ENCODE measurements at places on chromosomes 11 and 22.

- no peak for DNase-seq
Measured at GRCh38 chr22:24055283-24055682, 44.2 kb downstream of the CABIN1 start.

- DNase-seq: no peak
Measured at GRCh38 chr11:131763193-131763890, 392.9 kb downstream of the NTM start.

DNA sequence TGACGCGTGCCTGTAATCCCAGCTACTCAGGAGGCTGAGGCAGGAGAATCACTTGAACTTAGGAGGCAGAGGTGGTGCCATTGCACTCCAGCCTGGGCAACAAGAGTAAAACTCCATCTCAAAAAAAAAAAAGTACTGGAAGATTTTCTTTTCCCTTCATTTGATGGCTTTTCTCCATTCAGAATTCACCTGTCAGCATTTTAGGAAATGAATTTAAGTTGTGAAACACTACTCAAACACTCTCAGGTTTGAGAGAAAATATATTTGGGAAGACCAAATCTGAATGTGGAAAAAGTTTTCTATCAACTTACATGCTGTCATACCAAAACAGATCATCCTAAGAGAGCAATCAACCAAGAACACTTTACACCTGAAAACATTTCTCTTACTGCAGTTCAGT is 2.7 kb downstream of the EIF4ENIF1 start:
- no peak for DNase-seq

- peak; percentile 60 for DNase-seq
Measured at GRCh38 chr11:45771193-45771565, 33.8 kb upstream of the SLC35C1 start.

- no peak for DNase-seq
Measured at GRCh38 chr11:22690871-22691270, 24.5 kb downstream of the GAS2 start.

- no peak for DNase-seq
Measured at GRCh38 chr11:32080361-32080980, 10.4 kb upstream of the RCN1 start.

- DNase-seq: no peak
Measured at GRCh38 chr11:69415411-69416142, 65.9 kb upstream of the LINC01488 start.

- no peak for DNase-seq
Measured at GRCh38 chr11:35169754-35170153, 30.8 kb downstream of the CD44 start.

DNA sequence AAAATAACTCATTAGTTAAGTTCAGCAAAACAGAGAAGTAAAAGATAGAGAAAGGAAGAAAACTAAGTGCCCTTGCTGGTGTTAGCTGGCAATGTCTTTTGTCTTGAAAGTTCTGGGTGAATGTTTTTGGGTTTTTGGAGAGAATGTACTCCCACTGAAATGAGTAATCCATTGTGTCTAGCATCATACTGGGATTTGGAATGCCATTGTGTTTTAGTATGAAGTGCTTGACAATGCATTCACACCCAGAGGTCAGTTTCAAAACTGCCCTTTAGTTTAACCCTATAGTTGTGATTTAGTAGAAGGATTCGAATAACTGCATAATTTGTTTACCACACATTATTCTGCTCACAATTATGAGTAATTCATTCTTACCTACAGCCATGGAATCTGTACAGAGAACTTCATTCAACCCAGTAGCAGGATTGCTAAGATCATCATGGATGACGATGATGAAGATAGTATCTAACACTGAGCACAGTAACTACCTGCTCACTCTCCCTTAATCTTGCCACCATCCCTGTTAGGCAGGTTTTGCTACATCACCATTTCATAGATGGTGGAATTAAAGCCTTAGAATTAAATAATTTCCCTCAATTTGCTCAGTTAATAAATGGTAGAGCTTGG is 33.9 kb downstream of the MAML2 start:
- no peak for DNase-seq

DNA sequence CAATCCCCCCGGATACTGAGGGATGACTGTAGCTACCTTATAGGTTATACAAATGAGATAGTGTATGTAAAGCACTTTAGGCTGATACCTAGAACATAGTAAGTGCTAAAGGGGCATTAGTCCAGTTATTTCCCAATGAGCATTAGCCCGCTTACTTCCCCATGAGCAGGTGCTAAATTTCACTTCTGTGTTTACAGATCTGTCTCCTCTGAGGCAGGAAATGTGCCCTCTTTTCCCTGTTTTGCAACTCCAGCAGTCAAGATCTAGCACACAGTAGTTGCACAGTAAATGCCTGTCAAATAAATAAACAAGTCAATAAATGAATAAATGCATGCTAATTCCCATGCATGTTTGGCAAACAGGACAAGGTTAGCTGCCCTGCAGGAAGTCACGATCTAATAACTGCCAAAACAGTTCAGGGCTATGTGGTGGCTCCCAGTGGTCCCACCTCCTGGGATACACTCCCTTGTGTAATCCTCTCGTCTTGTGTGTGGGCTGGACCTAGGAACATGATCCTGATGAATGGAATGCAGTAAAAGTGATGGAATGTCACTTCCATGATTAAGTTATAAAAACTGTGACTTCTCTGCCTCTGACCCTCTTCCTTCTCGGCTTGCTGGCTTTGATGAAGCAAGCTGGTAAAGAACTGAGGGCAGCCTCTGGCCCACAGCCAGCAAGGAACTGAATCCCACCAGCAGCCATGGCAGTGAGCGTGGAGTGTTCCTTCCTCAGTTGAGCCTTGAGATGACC is 459.0 kb downstream of the SOX6 start:
- DNase-seq: no peak

DNA sequence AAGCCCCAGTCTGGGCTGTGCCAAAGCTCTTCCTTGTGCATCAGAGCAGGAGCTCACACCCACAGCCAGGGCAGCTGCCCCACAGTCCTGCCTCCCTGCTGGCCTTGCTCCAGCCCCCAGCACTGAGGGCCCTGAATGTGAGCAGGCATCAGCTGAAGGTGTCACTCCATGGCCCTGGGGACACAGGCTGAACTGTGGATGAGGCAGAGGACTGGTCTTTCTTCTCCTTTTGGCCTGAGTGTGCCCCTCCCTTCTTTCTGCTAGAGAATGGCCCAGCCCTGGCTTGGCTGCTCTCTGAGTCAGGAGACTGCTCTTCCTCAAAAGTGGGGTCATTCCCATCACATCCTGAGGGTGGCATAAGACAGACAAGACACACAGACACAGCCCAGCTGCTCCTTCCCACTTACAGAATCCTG is 16.2 kb downstream of the OTOG start:
- DNase-seq: no peak

DNA sequence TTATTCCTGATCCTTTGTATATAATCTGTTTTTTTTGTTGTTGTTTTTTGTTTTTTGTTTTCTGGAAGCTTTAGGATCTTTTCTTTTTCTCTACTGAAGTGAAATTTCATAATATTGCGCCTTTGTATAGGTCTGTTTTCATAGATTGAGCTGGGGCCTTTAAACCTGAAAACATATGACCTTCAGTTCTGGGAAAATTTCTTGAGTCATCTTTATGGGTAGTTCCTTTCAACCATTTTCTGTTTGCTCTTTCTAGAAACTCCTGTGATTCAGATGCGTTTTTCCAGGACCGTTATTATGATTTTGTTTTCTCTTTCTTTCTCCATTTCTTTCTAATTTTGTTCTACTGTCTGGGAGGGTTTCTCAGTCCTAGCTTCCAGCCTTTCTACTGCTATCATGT is 43.7 kb downstream of the BSX start:
- DNase-seq: no peak

DNA sequence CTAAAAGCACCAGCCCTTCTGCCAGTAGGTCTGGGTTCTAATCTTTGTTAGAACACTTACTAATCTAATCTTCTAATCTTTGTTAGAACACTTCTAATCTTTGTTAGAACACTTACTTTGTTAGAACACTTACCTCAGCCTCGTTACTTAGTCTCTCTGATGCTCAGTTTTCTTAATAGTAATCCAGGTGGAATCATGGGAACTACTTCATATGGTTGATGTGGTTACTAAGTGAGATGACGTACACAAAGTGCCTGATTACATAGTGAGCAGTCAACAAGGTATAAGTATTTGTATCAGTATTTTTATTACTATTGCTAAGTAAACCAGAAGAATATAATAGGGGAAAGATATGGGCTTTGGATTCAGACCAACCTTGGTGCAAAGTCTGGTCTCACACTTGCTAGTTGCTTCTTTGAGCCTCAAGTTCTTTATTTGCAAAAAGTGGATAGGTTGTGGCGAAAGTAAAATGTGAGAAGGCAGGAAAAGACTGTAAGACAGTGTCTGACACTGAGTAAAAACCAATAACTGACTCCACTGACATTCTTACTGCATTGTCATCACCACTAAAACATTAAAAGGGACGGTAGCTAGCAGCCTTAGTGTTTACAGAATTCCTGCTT is 83.7 kb downstream of the TRAF6 start:
- DNase-seq: no peak

DNA sequence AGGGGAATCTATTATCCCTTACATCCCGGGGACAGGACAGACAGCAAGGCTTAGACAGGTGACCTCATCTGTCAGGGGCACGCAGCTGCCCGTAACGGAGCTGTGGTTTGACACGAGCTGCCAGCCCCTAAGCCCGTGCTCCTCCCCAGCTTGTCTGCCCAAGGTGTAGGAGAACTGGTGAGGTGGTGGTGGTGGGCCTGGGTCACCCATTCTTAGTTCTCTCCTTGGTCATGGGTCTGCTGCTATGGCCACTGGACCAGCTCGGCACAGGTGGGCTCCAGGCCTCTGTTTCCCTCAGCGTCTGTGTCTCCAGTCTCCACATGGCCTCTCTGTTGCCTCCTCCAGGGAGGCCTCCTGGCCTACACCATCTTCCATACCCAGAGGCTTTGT is 5.4 kb downstream of the PARVG start:
- no peak for DNase-seq

All from progenitor cell of endocrine pancreas (in vitro differentiated cells).